ENCODE measurements at places on chromosomes 5 and 9.

- DNase-seq: no peak
Measured at GRCh38 chr9:36456480-36457065, 56.5 kb upstream of the RNF38 start.

- no peak for DNase-seq
Measured at GRCh38 chr9:1332156-1332555, 282.0 kb downstream of the DMRT2 start.

DNA sequence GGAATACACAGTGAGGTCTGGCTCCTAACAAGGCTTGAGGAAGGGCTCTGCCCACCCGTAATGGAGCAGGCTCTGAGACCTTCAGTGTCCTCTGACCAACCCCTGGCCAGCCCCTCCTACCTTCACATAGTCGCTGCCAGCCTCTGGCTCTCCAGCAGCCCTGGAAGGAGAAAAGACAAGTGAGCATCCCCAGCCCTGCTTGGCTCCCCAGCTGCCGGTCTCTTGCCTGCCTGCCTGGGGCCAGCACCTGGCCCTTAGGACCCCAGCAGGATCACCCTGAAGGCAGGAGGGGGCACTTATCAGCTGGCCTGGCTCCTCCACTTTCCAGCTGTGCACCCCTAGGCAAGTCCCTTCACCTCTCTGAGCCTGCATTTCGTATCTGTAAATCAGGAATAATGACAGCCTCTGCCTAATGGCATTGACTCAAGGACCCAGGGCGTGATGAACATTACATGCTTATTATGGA is 16.9 kb downstream of the SH2D3C start:
- DNase-seq: no peak

- DNase-seq: no peak
Measured at GRCh38 chr9:93567271-93567959, 9.0 kb upstream of the PHF2 start.

All from RWPE1 (cell line).